NCI-H2107 (cell line): ENCODE measurements at places on chromosomes 5 and 9.
A peak's percentile ranks its signal among the peaks of the same experiment; 100 is the strongest.

GRCh38 chr5:158560170-158560569 lies 539.5 kb downstream of the EBF1 start:
- DNase-seq, result peak; percentile 11

GRCh38 chr9:112379177-112380101 lies 469 bp upstream of the HSDL2 start:
- peak; percentile 97 for DNase-seq

GRCh38 chr9:129936222-129936621 lies 101.0 kb downstream of the USP20 start:
- no peak for DNase-seq

DNA sequence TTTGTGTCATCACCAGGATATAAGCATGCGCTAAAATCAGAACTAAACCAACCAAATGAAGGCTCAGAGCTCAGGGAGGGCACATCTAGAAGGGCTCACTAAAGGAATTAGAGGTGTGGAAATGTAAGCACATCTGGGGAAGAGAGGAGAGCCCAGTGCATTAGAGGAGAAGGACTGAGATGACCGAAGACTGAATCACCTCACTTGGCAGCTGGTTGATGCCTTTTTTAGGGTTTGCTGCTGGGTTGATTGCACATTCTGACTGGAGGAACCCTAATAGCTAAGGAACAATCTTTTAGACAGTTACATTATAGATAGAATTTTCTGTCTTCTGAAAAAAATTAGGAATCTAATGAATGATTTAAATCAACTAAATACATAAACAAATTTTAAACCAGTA lies 8.2 kb upstream of the IFNA21 start:
- no peak for DNase-seq

GRCh38 chr9:122562134-122562760 lies 9.3 kb downstream of the OR1N2 start:
- no peak for DNase-seq

GRCh38 chr5:95533106-95533505 lies 21.7 kb downstream of the SKIC3 start:
- no peak for DNase-seq

DNA sequence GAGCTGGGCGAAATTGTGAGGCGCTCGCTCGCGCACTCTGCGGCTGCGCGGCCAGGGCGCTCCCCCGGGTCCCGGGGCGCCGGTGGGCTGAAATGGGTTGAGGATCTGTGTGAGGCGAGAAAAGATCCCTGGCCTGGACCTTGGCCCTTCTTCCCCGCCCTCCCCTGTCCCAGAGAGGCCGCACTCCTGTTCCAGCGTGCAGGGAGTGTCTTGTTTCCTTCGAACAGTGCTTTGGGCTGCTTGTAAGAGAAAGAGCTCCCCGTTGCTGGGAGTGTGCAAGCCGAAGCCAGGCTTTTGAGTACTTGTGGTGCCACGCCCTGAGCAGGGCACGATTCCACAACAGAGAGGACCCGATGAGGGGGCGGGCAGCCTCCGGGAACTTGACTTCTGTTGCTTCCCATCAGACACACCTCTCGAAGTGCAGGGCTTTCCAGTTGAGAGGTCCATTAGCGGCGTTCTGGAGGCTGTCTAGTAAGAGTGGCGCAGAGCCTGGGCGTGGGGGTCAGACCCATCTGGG lies 535 bp downstream of the DOLPP1 start:
- DNase-seq, result no peak

DNA sequence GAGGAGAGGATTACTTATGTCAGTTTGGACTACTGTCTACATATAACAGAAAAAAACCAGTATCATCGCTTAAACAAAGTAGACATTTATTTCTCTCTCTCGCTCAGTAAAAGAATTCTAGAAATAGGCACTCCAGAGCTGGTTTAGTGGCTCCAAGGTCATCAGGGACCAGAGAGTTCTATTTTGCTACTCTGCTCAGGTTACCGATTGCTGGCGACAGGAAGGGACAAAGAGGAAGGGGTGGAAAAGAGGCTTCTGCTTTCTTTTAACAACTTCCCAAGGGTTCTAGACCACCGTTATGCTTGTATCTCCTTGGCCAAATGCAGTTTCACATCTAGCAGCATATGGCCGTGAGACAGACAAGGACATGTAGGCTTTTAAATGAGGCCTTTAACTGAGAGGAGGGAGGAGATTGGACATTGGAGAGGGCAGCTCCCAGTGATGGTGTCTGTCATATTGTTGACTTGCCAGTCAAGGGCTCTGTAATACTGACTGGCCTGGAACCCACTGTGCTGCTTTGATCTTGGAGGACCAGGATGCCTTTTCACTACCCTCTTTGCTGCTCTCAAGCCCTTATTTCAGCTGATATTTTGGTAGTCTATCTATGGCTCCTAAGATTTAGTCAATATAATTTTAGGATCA lies 15.6 kb upstream of the DCP2 start:
- no peak for DNase-seq
